Mesenchymal stem cell (in vitro differentiated cells and primary cell): ENCODE measurements at places on chromosomes 11 and 22.

DNA sequence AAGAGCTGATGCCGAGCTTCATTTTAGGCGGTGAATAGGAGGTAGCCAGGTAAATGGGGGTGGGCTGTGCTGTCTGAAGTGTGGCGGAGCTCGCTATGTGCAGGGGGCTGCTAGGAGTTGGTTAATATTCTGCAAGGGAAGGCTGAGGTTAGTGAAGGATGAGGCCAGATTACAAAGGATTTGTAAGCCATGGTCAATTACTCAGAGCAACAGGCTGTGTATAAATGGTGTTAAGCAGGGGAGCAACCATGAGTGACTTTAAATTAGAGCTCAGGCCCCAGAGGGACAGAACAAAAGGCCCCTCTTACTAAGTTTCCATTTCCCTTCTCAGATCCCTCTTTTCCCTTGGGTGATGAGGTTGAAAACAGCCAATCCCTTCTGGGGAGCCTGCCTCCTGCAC is 7.3 kb upstream of the MCAM start:
- no peak for DNase-seq
- no peaks in the 10 kb centered on the region for H3K27me3 ChIP-seq
- H3K27ac ChIP-seq, result no peak overlapping the region
- H3K36me3 ChIP-seq, result no peaks in the 10 kb centered on the region
- no peak overlapping the region for H3K4me3 ChIP-seq

GRCh38 chr11:71204748-71205664 is 47.4 kb downstream of the SHANK2 start:
- H3K36me3 ChIP-seq, result no peaks in the 10 kb centered on the region
- no peak overlapping the region for H3K27ac ChIP-seq
- no peaks in the 10 kb centered on the region for H3K27me3 ChIP-seq
- peaks cover 32% of the 10 kb centered on the region for H3K4me1 ChIP-seq

GRCh38 chr11:19519912-19520641 is 192.6 kb upstream of the NAV2 start:
- no peaks in the 10 kb centered on the region for H3K4me1 ChIP-seq
- no peaks in the 10 kb centered on the region for H3K36me3 ChIP-seq
- H3K4me3 ChIP-seq, result no peak overlapping the region
- H3K27ac ChIP-seq, result no peak overlapping the region
- DNase-seq, result peak; percentile 77

- H3K4me1 ChIP-seq, result peaks cover 10% of the 10 kb centered on the region
- no peak within 1 kb of the TSS for H3K27ac ChIP-seq
- H3K4me3 ChIP-seq, result peak within 1 kb of the TSS; percentile 91
- peaks cover 16% of the 10 kb centered on the region for H3K36me3 ChIP-seq
- peak; percentile 74 for DNase-seq
- peaks cover 39% of the 10 kb centered on the region for H3K27me3 ChIP-seq
Observed at GRCh38 chr22:46150034-46150654, at the start of gene PPARA. Gene PPARA, plus strand, starts transcription at chr22:46150526. Its CDS starts 47,858 bp downstream, at chr22:46198384.

DNA sequence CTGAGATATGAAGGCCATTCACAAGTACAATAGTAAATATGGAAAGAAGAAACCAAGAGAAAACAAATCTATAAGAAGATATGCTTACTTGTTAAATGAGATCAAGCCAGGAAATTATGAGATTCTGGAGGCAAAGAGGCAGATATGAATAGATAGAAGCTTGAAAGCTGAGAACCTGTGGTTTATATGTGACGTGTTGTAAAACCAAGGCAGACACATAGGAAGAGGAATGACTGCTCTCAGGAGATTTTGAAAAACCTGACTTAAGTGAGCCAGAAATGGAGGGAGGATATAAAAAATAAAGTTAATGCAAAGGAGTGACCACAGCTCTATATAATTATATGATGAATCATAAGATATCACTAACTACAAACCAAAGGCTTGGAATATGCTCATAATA is 1160.5 kb upstream of the CNTN5 start:
- no peaks in the 10 kb centered on the region for H3K4me1 ChIP-seq
- H3K36me3 ChIP-seq, result no peaks in the 10 kb centered on the region

DNA sequence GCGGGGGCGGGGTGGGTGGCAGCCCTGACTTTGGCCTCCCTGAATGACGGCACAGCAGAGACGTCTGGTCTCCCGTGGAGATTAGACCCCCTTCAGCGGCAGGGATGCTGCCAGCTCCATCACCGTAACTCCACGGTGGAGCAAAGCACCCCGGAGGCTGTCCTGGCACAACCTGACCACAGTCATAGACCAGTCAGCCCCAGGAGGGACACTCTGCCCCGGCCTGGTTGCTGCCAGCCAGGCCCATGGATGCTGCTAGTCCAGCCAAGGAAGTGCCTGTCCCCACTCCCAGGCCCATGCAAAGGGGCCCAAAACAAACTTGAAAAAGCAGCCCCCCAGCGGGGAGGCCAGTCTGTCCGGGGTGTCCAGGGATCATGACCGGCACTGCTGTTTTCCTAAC is 11.5 kb upstream of the ANO1 start:
- H3K27ac ChIP-seq, result no peak overlapping the region
- DNase-seq, result no peak
- peaks cover 63% of the 10 kb centered on the region for H3K27me3 ChIP-seq
- H3K4me1 ChIP-seq, result no peaks in the 10 kb centered on the region

DNA sequence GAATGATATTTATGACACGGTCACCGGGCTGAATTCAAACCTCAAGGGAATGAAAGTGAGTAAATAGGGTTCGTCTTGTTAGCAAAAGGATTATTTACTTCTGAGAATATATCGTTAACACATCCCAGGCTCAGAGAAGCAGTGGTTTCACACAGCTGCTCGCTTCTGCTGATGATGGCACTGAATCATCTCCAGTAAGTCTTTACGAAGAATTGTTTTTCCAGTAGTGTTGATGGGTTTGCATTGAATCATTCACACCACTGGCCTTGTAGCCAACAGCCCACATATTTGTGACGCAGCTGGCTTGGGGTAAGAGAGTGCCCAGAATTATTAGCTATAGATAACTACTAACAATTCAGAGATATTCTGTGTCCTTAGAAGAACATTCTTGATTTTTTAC is 236.3 kb downstream of the CADM1 start:
- no peak overlapping the region for H3K4me3 ChIP-seq
- no peaks in the 10 kb centered on the region for H3K27me3 ChIP-seq
- H3K36me3 ChIP-seq, result no peaks in the 10 kb centered on the region

DNA sequence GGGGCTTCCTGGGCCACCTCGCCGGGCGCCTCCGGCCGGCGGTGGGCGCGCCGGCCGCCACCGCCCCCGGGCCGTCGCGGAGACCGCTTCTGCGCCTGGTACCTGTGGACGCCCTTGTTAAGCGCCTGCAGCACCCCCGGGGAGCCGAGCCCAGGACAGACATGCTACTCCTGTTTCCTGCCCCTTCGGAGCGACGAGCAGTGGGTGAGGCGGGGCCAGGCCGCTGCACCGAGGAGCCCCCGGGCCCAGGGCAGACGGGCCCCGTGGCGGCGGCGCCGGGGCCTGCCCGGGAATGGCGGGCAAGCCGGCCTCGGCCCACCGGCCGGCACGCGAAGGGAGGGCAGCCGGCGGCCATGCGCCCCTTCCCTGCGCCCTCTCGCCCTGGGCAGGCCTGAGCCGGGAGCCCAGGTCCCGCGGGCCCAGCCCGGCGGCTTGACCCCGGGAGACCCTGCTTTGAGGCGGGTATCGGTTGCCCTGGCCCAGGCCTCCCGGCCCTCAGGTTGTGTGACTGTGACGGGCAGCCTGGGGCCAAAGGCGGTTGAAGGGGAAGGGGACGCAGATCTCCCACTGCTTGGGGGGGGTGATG is 789 bp upstream of the KDM2A start:
- peak overlapping the region; percentile 59 for H3K4me3 ChIP-seq
- H3K27me3 ChIP-seq, result no peaks in the 10 kb centered on the region
- H3K36me3 ChIP-seq, result peaks cover 5% of the 10 kb centered on the region
- peak overlapping the region; percentile 82 for H3K27ac ChIP-seq

GRCh38 chr11:91243630-91244029 is 981.0 kb upstream of the FAT3 start:
- no peaks in the 10 kb centered on the region for H3K27me3 ChIP-seq
- no peak overlapping the region for H3K4me3 ChIP-seq
- DNase-seq, result no peak
- H3K27ac ChIP-seq, result no peak overlapping the region

- H3K27ac ChIP-seq, result no peak overlapping the region
- H3K4me3 ChIP-seq, result no peak overlapping the region
- no peaks in the 10 kb centered on the region for H3K4me1 ChIP-seq
- H3K36me3 ChIP-seq, result peaks cover 22% of the 10 kb centered on the region
- H3K27me3 ChIP-seq, result no peaks in the 10 kb centered on the region
Observed at GRCh38 chr22:23684026-23684425, 6.8 kb upstream of the RGL4 start.

- H3K27ac ChIP-seq, result no peak overlapping the region
- no peak for DNase-seq
- peaks cover 51% of the 10 kb centered on the region for H3K4me1 ChIP-seq
- no peaks in the 10 kb centered on the region for H3K36me3 ChIP-seq
- H3K4me3 ChIP-seq, result no peak overlapping the region
Observed at GRCh38 chr22:23847991-23848864, 9.4 kb upstream of the DERL3 start.

DNA sequence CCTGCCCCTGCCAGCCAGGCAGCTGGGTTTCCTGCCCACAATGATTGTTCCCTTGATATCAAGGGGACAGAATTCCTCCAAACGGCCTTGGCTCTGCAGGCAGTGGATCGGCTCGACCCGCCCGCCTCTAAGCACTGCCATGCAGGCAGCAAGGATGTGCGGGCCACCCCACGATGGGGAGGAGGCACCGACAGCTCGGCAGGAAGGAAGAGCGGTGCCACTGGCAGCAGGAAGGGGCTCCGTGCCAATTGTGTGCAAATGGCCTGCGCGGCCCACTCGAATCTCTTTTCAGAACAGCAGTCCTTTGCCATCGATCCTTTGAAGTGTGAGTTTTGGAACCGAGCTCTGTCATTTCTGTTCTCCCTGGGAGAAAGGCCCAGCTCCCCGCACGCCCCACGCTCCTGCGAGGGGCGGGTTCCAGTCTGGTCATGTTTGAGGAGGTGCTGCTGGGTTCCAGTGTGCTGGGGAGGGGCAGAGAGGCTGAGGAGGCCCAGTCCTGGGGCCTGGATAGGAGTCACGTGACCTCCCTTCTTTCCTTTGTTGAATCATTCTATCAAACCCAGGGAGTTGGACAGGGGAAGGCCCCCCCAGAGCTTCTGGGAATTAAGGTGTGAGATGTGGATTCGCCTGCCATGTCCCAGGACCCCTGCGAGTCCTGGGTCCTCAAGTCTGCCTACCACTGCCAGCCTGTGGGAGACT is 406.0 kb downstream of the CTTN start:
- no peak overlapping the region for H3K27ac ChIP-seq
- H3K4me1 ChIP-seq, result peaks cover 1% of the 10 kb centered on the region

- peaks cover 25% of the 10 kb centered on the region for H3K27me3 ChIP-seq
- H3K27ac ChIP-seq, result no peak overlapping the region
- H3K4me3 ChIP-seq, result no peak overlapping the region
- DNase-seq, result peak; percentile 49
- no peaks in the 10 kb centered on the region for H3K36me3 ChIP-seq
Observed at GRCh38 chr22:20001082-20001638, 15.5 kb downstream of the ARVCF start.

DNA sequence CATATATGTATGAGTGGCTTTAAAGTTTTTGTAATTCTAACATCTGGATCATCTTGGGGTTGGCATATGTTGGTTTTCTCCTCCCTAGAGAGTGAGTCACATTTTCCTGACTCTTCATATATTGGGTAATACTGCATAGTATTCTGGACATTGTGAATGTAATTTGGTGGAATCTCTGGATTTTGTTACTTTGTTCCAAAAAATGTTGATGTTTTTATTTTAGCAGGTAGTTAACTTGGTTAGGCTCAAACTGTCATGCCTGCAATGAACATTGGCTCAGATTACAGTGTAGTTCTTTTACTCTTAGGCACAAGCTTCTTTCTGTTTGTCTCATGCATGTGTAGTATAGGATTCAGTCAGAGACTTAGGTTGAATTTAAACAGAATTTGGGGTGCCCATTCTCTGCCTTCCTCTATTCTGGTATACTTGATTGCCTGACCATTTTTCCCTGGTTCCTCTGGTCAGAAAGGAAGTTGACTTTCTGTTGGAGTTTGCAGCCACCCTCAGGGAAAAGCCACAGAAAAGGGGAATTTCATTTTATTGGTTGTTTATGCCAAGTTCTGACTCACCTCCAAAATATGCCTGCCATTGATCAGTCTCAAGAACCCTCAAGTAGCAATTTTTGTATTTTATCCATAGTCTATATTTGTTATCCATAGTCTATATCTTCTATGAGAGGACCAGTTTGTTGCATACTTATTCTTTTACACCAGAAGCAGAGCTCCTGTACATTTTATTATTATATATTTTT is 151.7 kb downstream of the UVRAG start:
- no peaks in the 10 kb centered on the region for H3K27me3 ChIP-seq
- H3K4me3 ChIP-seq, result no peak overlapping the region
- no peaks in the 10 kb centered on the region for H3K4me1 ChIP-seq
- no peaks in the 10 kb centered on the region for H3K36me3 ChIP-seq
- H3K27ac ChIP-seq, result peak overlapping the region; percentile 38

GRCh38 chr11:93000511-93001476 is 31.3 kb downstream of the MTNR1B start:
- peaks cover 6% of the 10 kb centered on the region for H3K4me1 ChIP-seq
- no peaks in the 10 kb centered on the region for H3K36me3 ChIP-seq
- peak overlapping the region; percentile 57 for H3K27ac ChIP-seq
- no peak overlapping the region for H3K4me3 ChIP-seq
- peak; percentile 73 for DNase-seq

DNA sequence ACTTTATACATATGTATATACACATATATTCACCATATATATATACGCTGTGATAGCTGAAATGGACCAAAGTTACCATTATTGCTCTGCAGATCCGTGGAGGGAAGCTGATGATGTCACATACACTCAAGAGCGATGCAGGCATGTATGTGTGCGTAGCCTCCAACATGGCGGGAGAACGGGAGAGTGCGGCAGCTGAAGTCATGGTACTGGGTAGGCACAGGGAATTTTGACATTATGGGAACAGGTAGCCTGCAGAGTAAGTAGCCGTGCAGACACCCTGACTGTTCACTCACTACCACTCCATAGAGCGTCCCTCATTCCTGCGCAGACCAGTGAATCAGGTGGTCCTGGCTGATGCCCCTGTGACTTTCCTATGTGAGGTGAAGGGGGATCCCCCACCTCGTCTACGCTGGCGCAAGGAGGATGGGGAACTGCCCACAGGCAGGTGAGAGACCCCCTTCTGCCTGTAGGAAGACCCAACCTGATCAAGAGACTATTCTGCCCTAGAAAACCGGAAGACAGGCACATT is 4.7 kb downstream of the ROBO3 start:
- H3K4me1 ChIP-seq, result peaks cover 19% of the 10 kb centered on the region
- no peak for DNase-seq
- H3K27ac ChIP-seq, result no peak overlapping the region

DNA sequence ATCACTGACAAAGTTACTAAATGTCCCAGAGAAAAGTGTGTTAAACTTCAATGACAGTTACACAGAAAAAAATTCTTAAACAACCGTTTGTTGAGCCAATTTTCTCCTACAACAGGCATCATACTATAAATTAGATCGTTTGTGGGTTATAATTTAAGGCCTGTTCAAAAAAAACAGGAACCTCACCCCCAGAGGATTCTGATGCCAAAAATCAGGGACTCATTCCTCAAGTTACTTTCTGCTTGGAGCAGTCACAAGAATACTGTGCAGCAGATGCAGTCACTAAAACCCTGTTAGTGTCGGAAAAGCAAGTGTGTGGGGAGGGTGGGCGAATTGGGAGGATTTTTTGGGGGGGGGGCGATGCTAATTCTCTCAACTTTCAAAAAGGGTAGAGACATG is 657 bp downstream of the CWC15 start:
- no peaks in the 10 kb centered on the region for H3K36me3 ChIP-seq
- H3K4me1 ChIP-seq, result no peaks in the 10 kb centered on the region
- H3K27ac ChIP-seq, result no peak overlapping the region
- H3K4me3 ChIP-seq, result peak overlapping the region; percentile 95
- H3K27me3 ChIP-seq, result no peaks in the 10 kb centered on the region

GRCh38 chr11:36237391-36237790 is 51.8 kb downstream of the COMMD9 start:
- H3K36me3 ChIP-seq, result no peaks in the 10 kb centered on the region
- peaks cover 18% of the 10 kb centered on the region for H3K27me3 ChIP-seq
- DNase-seq, result no peak
- peaks cover 6% of the 10 kb centered on the region for H3K4me1 ChIP-seq
